Mammary epithelial cell (primary cell): ENCODE measurements at places on chromosomes 4 and X. TPM values are rescaled to one million over a fixed set of nuclear protein-coding genes. Genes with fewer than 3 reads are reported as not detected.

The GPRASP3 gene
- total RNA-seq, result 3.4 TPM in 2 replicates

The BTK gene
- total RNA-seq, result under 0.01 TPM

DNA sequence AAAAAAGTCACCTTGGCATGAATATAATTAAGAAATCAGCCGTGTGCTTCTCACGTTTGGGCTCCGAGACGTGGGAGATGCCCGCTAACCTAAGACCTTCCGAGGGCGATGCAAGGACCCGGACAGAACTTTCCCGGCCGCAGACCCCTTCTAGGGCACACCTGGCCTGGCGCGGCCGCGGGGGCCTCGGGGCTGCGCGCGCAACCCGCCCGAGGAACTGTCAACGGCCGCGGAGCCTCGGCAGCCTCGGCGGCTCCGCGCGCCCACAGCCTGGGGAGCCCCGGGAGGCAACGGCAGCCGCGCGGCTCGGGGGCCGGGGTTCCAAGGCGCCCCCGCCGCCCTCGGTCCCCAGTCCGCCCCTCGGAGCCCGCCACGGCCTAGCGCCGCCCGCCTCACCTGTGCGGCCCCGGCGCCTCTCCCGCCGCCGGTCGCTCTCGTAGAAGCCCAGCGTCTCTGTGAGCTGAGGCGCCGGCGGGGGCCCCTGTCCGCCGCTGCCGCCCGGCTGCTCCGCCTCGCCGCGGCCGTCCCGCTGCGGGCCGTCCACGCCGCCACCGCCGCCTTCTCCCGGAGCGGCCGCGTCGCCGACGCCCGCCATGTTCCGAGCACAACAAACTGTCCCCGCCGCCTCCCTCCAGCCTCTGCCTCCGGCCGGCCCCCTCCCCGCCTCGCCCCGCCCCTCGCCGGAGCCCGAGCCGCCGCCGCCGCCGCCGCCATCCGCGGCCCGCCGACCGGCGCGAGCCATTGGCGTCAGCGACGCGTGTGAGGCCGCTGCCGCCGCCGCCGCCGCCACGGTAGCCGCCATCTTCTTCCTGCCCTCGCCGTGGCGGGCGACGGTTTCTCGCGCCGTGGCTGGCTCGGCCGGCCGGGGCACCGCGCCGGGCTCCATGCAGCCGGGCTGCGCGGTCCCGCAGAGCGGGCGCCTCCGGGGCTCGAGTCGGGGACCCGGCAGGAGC lies at the start of gene TAPT1:
Gene TAPT1 (minus strand): TSS at position 609 of the 953 bp plus-strand sequence. CDS start 14 bp downstream, at position 595.
- peak; percentile 57 for DNase-seq

GRCh38 chr4:80027611-80028010 lies 45.4 kb downstream of the ANTXR2 start:
- DNase-seq, result no peak

The ANXA3 gene
- 422 TPM for total RNA-seq

DNA sequence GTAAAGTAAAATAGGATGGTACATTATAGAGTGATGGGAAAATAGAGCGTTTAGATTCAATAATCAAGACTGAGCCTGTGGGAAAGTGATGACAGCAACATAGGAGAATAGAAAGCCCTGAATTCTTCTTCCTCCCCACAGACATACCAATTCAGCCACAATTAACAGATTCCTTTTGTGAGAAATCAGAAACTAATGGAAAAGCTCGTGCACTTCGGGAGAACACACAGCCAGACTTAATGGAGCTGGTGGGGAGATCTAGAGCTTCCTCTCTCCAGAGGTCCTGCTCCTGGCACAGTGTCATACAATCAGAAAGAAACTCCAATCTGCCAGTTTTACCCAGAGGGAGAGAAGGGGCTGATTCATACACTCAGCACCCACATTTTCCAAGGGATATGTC lies 676.3 kb upstream of the BOD1L1 start:
- DNase-seq, result peak; percentile 42

The PRRG3 gene
- total RNA-seq, result not detected

GRCh38 chr4:37889849-37890800 lies 759 bp upstream of the TBC1D1 start:
- no peak for DNase-seq

GRCh38 chr4:41477181-41477905 lies 60.6 kb upstream of the LIMCH1 start:
- peak; percentile 50 for DNase-seq

The AFM gene
- not detected in 2 replicates for total RNA-seq

DNA sequence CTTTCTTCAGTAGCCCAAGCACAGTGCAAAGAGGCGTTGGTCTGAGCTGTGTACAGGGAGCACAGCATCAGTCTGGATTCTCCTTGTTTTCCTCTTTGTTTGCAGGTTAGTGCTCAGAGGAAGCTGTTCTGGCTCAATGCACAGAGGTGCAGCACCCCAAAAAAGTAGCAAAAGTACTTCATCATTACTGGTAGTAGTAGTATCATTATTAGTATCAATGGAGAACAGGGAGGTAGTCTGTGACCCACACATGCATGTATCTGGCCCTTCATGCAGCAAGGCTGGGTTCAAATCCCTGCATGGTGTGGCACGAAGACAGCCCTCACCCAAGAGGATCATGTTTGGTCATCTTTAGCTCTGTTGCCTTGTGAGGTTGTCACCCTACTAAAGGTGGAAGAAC lies 68.7 kb downstream of the CXXC4 start:
- no peak for DNase-seq

DNA sequence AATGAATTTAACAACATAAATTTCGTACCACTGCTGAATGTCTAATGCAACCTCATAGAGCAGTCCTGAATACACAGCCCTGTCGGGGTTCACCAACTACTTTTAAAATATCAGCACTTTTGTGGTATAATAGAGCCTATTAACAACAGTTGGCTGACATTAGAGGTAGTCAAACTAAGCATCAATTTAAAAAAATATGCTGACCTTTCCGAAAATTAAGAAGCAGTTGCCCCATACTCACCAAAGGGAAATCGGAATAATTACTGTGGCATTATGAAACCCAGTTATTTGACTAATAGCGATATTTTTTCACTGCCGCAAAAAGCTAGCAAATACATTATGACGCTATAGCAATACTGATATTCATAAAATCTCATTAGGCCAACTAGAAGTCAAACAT lies 273.5 kb upstream of the PPARGC1A start:
- DNase-seq, result no peak

- no peak for DNase-seq
Observed at GRCh38 chrX:37873220-37873619, 25.8 kb upstream of the DYNLT3 start.

GRCh38 chrX:149648932-149649331 lies 17.3 kb upstream of the TMEM185A start:
- DNase-seq, result no peak

DNA sequence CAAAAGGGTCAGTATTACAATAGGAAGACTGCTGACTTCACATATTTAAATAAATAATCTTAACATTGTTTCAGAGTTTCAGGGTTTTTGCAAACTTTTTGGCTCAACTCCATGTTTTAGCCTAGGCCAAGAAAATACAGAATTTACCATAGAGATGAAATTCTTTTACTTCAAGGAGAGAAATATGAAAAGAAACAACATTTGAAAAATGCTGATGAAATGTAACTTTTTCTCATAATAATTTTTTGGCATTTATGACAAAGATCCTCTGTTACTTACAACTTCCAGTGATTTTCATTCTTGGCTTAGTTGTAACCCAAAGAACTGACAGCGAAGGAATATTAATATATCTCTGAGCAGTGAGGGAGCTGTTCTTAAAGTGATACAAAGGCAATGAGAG lies 316.1 kb upstream of the EMCN start:
- no peak for DNase-seq

DNA sequence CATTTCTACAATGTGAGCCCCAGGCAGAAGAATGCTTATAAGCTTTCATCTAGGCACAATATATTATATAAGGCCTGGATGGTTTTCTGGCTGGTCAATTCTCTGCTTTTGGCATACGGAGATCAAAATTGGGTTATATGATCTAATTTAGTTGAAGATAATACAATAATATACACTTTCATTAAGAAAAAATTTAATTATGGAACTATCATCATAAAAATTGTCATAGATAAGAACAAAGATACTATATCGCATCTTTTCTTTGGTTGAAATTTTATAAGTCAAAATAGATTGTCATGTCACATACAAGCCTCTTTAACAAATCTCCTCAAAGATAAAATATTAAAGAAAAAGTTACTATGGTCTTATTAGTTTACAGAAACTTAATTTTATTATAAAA lies 17.1 kb downstream of the DMD start:
- no peak for DNase-seq

The PACRGL gene
- total RNA-seq, result 29.2 TPM

The SLC9B2 gene
- 19.8 TPM for total RNA-seq

The UGT2B10 gene
- total RNA-seq, result not detected in 2 replicates

DNA sequence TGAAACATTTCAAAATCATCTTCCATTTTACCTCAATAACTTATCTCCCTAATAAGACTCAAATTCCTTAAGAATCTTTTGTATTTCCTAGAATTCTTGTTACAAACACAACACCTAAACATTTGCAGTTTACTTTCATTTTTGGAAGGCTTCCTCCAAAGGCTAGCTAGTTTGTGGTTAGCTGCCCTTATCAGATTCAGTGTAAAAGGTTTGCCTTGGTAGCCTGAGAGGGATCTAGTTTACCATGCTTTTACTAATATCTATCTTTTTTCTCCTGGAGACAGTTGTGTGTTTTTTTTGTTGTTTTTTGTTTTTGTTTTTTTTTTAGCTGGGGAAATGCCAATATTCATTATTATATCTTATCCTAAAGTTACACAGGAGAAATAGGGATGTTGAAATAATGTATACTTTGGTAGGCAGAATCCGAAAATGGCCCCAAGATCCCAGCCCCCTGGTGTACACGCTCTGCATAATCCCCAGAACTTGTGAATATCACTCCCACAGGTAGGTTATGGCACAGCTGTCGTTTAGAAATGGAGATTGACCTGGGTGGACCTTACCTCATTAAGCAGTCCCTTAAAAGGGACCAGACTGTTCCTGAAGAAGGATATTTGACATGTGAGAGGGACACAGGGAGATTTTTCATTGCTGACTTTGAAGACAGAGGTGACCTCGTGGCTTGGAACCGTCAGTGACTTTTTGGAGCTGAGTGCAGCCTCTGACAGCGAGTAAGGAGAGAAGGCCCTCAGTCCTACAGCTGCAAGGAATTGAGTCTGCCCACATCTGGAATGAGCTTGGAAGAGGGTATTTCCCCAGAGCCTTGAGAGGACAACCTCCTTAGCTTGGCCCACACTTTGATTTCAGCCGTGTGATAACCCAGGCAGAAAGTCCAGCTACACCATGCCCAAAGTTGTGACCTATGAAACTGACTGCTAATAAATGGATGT lies 33.4 kb downstream of the SEPTIN11 start:
- no peak for DNase-seq

- DNase-seq, result no peak
Observed at GRCh38 chrX:2673611-2674010, 17.5 kb upstream of the CD99 start.

The F11 gene
- total RNA-seq, result not detected

The PLRG1 gene
- 112 and 116 TPM in 2 replicates for total RNA-seq

The DIAPH2 gene
- 12.5 and 13.5 TPM in 2 replicates for total RNA-seq

DNA sequence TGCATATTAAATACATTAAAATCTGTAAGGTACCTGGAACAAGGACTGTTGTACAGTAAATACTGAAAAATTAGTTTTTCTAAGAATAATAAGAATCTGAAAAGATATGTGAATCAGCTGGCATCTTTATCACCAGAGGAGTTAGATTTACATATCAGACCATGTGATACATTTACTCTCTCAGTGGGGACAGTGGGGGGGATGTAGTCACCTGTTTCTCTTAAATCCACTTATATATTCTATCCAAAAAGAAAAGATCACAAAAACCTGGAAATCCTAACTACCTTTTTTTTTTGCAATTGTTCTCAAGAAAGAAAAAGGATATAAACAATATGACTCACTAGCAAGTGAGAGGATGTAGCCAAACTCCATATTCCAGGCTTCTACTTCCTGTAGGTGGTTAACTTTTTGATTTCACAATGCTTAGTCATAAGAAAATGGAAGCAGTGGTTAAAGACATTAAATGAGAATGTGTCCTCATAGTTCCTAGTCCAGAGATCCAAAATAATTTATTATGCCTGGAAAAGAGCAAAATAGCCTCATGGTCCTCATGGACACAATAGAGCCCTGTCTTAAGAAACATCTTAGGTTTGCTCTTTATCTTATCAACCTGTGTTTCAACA lies 22.5 kb upstream of the MYOZ2 start:
- DNase-seq, result peak; percentile 85

- no peak for DNase-seq
Observed at GRCh38 chrX:130578906-130579305, 177.1 kb downstream of the RBMX2 start.

- DNase-seq, result no peak
Observed at GRCh38 chrX:154652311-154653047, 900 bp downstream of the CTAG2 start.

- no peak for DNase-seq
Observed at GRCh38 chrX:151703487-151703886, 8.2 kb downstream of the PRRG3 start.

- DNase-seq, result no peak
Observed at GRCh38 chrX:68203211-68203610, 230.1 kb downstream of the OPHN1 start.

- DNase-seq, result no peak
Observed at GRCh38 chr4:122879001-122879400, 43.4 kb downstream of the NUDT6 start.

DNA sequence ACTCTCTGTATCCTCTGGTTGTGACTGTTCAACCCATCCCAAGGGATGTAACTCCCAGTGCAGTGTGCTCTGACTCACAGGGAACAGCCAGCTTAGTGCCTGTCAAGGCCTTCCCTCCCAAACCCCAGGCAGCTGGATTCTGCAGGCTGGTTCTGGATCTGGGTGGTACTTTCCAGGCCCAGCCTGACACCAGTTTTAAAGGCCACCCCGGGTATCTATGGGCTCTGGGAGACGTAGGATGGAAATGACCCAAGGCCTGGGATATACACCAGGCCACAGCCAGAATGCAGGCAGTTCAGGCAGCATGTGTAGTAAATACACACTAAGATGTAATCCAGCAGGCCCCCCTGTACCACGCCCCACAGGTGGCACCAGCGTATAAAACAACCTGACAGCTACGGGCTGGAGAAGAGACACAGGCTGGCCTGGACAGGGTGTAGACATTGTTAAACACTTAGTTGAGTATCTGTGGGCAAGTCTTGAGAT lies 64.2 kb downstream of the SPINK2 start:
- peak; percentile 30 for DNase-seq

GRCh38 chr4:38499101-38499500 lies 164.9 kb upstream of the KLF3 start:
- no peak for DNase-seq

DNA sequence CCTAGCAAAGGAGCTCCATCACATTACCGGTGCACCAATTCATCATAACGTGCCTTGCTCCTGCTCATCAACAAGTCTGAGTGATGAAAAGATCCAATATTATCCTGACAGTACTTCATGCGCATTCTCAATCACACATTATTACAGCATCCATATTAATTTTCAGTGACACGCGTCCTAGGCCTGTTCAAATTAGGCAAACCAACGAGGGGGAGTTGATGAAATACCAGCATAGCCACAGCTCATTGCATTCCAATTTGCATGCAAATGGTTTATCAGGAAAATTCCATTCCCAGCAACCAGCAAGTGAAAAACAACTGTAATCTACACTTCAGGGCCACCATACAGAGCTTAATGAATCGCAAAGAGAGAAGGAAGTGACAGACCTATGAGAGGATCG lies 236.9 kb downstream of the DCLK2 start:
- no peak for DNase-seq

GRCh38 chr4:98908703-98909262 lies 20.1 kb downstream of the EIF4E start:
- DNase-seq, result no peak
